Foreskin keratinocyte (primary cell): ENCODE measurements at places on chromosomes 5 and 9. TPM values are rescaled to one million over a fixed set of nuclear protein-coding genes. Genes with fewer than 3 reads are reported as not detected.

CCIN gene
- 0.14 TPM in 1 of 2 replicates, not detected in the other for total RNA-seq

SPATA31E1 gene
- not detected in 2 replicates for total RNA-seq

FBXO4 gene
- total RNA-seq = 7.6 and 7.8 TPM in 2 replicates

OBP2B gene
- total RNA-seq = not detected in 2 replicates

RUSC2 gene
- total RNA-seq = 15.5 and 16.2 TPM in 2 replicates
